Right hindlimb (tissue), 1 donor: ENCODE measurements at places on chromosomes 2 and 18.
A peak's percentile ranks its signal among the peaks of the same experiment; 100 is the strongest.

DNA sequence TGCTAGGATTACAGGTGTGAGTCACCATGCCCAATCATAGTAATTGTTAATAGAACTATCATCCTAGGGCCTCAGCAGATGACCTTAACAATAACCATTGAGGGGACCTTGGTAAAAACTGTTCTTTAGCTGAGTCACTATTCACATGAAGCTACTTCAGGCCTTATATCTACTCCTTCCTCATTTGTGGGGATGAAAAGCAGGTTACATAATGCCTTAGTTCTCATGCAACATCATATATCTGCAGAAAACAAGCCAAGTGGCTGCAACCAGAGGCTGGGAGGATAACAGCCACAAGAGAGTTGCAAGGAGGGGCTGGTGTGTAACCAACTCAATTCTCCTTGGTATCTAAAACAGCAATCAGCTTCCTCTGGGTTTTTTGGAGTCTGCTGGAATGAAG is 445.4 kb downstream of the NBAS start:
- DNase-seq: no peak

GRCh38 chr2:172742931-172743540 is 7.4 kb downstream of the RAPGEF4 start:
- no peak for DNase-seq

- DNase-seq: no peak
Observed at GRCh38 chr2:53445383-53446070, 322.1 kb upstream of the CHAC2 start.

- DNase-seq: no peak
Observed at GRCh38 chr2:230162981-230163380, 56.8 kb downstream of the SP110 start.

DNA sequence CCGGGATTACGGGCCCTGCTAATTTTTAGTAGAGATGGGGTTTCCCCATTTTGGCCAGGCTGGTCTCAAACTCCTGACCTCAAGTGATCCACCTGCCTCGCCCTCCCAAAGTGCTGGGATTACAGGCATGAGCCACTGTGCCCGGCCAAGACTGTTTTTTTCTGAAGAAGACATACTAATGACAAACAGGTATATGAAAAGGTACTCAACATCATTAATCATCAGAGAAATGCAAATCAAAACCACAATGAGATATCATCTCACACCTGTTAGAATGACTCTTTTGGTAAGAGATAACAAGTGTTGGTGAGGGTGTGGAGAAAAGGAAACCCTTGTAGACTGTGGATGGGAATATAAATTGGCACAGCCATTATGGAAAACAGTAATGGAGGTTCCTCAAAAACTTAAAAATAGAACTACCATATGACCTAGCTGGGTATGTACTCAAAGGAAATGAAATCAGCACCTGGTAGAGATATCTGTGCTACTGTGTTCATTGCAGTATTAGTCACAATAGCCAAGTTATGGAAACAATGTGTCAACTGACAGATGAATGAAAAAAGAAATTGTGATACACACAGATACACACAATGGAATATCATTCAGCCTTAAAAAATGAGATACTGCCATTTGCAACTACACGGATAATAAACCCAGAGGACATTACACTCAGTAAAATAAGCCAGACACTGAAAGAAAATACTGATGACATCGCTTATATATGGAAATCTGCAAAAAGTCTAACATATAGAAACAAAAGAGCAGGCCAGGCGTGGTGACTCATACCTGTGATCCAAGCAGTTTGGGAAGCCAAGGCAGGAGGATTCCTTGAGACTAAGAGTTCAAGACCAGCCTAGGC is 20.8 kb downstream of the SOS1 start:
- DNase-seq: no peak

- DNase-seq: no peak
Observed at GRCh38 chr2:191401287-191401686, 156.1 kb downstream of the MYO1B start.

GRCh38 chr2:124145982-124146381 is 120.9 kb downstream of the CNTNAP5 start:
- DNase-seq: no peak

GRCh38 chr2:201280191-201281040 is 20.1 kb downstream of the CASP8 start:
- DNase-seq: no peak

- no peak for DNase-seq
Observed at GRCh38 chr2:50535256-50535655, 496.7 kb downstream of the NRXN1 start.

DNA sequence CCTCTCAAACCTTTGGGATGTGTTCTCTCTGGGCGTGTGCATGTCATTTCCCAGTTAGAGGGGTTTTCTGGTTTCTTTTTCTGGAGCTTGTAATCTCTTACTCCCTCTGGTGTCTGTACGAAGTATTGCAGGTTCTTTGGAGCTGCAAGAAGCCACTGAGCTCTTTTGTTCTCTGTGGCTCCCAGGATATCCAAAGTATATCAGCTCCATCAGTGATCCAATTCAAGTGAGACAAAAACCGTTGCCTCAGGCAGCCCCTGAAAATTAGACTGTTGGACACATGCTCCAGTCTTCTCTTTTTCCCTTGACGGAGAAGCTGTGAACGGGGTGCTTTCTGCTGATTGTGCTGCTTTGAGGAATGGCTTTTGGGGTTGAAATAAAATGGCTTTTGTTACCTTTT is 59.0 kb upstream of the LDLRAD4 start:
- DNase-seq: no peak

DNA sequence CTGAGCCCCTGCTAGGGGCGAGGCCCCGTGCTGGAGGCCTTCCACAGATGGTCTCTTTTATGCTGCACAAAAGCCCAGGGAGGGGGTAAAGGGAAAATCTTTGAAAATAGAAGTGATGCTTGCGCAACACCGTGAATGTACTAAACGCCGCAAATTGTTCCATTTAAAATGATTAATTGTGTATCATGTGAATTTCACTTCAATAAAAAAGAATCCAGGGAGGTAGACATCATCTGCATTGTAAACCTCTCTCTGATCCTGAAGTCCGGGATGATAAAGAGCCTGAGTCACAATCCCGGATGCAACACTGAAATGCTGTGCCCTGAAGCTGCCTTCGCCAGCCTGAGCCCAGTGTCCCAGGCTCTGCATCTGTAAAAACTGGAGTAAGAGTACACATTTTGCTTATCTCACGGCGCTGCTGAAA is 107.7 kb upstream of the PPP1CB start:
- DNase-seq: no peak

- DNase-seq: no peak
Observed at GRCh38 chr18:49185623-49186022, 234.9 kb upstream of the SMAD7 start.

GRCh38 chr2:216621292-216621691 is 11.9 kb upstream of the IGFBP2 start:
- DNase-seq: no peak

DNA sequence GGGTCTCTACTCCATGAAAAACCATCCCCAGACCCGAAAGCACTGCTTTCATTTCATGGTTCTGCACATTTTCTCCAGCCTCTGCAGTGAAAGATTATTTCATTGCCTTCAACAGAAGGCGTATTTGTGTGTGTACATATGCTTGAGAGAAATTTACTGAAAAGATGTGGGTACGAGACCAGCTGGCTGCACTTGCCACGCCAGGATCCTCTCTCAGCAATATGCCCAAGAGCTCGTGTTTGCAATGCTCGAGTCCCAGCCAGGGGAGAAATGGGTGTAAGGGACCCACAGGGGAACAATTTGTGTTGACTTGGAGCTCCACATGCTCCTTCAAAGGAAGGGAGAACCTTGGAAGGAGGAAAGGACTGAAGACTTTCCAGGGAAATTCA is 37.3 kb downstream of the TMEM177 start:
- no peak for DNase-seq

GRCh38 chr2:145273840-145274239 is 753.9 kb upstream of the ZEB2 start:
- DNase-seq: no peak

DNA sequence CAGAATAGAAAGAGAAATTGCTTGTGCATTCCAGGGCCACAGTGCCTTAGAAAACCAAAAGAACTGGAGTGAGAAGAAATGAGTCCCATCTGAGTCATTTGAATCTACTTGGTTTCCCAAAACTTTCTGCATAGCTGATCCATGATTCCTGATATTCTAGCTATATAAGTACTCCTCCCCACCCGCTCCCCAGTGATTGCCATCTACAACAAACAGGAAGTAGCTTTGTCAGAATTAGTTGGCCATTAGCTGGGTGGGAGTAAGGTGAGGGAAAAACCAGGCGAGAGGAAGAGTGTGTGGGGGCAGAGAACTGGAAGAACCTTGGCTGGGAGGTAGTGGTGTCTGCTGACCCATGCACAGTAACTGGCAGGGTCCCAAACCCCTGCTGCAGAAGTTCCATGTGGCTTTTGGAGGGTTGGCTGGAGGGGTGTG is 122.1 kb downstream of the ACAA2 start:
- DNase-seq: peak; percentile 40

- peak; percentile 50 for DNase-seq
Observed at GRCh38 chr2:39665811-39666490, at the start of gene TMEM178A. Gene TMEM178A (plus strand): TSS chr2:39665917. CDS start chr2:39665975, 58 bp downstream.

- no peak for DNase-seq
Observed at GRCh38 chr2:85266146-85267041, 61.4 kb downstream of the TGOLN2 start.

DNA sequence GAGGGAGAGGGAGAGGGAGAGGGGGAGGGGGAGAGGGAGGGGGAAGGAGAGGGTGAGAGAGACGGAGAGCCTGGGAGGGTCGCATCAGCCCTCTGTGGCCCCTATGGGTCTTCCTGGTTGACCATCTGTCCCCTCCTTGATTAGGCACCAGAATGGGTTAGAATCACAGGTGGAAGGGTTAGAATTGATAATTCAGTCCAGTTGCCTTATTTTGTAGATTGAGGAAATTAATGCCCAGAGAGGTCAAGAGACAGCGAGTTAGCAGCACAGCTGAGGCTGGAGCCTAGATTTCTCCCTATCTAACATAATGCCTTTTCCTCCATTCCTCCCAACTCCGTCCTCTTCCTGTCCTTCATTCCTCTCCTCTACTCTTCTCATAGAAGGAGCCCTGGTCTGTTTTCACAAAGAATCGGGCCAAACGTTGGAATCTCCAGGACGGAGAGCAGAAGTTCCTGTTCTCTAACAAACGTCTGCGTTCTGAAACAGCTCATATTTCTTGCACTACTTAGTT is 338 bp upstream of the THUMPD2 start:
- DNase-seq: no peak

DNA sequence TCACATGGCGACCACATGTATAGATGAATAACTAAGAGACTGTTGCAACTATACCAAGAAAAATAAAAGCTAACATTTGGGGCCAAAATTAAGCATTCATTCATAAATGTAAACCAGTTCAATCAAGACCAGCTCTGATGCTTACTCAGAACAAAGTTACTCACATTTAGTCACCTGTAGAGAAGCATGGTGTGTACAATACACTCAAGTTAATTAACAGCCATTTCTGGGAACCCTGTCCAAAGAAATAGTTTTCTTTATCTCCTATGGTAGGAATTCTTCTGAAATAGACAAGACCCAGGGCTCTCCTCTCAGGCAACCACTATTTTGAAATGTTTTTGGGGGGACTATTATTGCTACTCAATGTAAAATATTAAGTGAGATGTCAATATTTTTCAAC is 1.6 kb downstream of the SCN3A start:
- no peak for DNase-seq
